ENCODE measurements at places on chromosomes 5 and 9. TPM values are rescaled to one million over a fixed set of nuclear protein-coding genes. Genes with fewer than 3 reads are reported as not detected.

- H3K27ac ChIP-seq: no peak overlapping the region
- H3K27me3 ChIP-seq: no peaks in the 10 kb centered on the region
- no peaks in the 10 kb centered on the region for H3K36me3 ChIP-seq
- H3K4me3 ChIP-seq: no peak overlapping the region
- DNase-seq: no peak
These were observed 79.0 kb upstream of the RNF38 start for GRCh38 chr9:36479101-36479500.

Gene SHOC1
- total RNA-seq: not detected

Gene ITGA1
- total RNA-seq: 2.8 TPM

DNA sequence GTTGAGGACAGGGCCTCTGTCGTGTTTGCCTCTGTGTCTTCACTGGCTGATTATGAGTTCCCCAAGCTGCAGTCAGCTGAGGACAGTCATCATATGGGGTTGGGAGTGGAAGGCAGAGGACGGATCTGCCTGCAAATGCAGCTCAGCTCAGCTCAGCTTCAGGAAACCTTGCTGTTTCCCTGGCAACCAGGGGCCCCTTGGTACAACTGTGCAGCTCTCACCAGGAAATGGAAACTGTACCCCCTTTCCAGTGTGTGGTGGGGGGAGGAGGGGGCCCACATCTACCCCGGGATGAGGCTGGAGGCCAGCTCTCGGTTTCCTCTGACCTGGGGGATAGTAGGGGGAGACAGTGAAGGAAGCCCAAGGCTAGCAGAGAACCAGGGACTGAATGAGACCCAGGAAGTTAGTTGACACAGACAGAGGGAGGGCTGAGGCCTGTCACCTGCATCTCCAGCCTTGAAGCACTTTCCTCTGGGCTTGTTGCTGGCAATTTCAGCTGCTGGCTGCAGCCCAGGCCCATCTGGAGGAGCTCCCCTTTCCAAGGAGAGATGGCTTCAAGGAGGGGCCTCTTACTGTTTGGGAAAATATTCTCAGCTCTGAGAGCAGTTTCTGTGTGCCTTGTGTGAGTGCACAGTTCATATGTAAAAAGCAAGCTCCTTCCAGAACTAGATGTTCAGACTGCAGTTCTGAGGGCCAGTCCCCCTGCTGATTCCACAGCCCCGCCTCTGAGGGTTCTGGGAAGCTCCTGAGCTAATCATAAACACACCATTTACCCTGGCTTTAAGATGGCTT, 6.9 kb downstream of the ANXA6 start:
- no peak overlapping the region for H3K4me3 ChIP-seq
- no peaks in the 10 kb centered on the region for H3K27me3 ChIP-seq
- peaks cover 3% of the 10 kb centered on the region for H3K36me3 ChIP-seq
- H3K4me1 ChIP-seq: no peaks in the 10 kb centered on the region
- no peak overlapping the region for H3K27ac ChIP-seq

- H3K36me3 ChIP-seq: no peaks in the 10 kb centered on the region
- no peaks in the 10 kb centered on the region for H3K4me1 ChIP-seq
- H3K27me3 ChIP-seq: no peaks in the 10 kb centered on the region
- H3K27ac ChIP-seq: no peak overlapping the region
- no peak overlapping the region for H3K4me3 ChIP-seq
These were observed 52.1 kb downstream of the PPARGC1B start for GRCh38 chr5:149782018-149782894.

Gene ZNF883
- 10.7 TPM for total RNA-seq

DNA sequence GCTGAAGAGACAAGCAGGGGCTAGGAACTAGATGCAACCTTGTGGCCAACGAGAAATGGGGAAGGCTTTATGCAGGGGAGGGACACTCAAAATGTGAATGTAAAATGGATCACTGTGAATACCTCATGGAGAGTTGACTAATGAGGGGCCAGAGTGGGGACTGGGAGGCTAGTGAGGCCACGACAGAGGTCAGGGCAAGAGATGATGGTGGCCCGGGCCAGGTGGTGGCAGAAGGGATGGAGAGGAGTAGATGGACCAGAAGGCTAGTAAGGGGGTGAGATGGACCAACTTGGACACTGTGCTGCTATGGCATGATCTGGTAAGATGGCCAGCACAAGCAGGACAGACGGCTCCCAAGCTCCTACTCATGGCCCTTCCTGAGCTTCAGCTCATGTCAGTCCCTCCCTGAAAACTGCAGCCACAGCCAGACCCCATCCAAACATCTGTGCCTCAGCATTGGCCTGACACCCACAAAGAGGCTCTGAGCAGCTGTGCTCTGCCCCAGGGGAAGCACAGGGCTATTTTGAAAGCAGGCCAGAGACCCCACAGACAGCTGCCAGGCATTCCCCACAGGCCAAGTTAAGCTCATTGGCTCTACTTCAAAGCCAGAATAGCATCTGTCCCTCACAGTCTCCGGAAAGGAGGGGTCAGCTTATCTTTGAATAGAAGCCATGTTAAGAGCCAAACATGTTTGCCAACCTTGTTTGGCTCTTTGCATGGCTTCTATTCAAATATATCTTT, 22.1 kb downstream of the P4HA2 start:
- no peak for DNase-seq
- peaks cover 19% of the 10 kb centered on the region for H3K36me3 ChIP-seq
- H3K27me3 ChIP-seq: no peaks in the 10 kb centered on the region

Gene MPDZ
- 46.9 TPM for total RNA-seq

Gene CENPK
- 41.6 TPM for total RNA-seq

DNA sequence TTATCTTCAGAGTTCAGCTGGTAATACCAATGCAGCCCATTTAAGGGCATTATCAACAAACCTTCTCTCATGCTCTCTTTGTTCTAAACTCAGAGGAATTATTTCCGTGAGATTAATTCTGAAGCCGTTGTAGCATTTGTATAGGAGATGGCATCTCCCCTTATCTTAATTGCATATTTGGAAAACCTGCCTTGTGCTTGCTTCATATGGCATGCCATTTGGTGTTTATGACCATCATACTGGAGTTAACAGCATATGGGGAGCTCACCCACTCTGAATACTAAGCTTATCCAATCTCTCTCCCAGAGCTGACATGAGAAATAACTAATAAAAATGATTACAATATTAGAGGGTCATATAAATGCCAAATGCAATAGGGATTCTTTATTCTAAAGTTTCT, 243.2 kb downstream of the BRINP1 start:
- no peak for DNase-seq
- no peaks in the 10 kb centered on the region for H3K4me1 ChIP-seq
- no peak overlapping the region for H3K4me3 ChIP-seq
- no peak overlapping the region for H3K27ac ChIP-seq

DNA sequence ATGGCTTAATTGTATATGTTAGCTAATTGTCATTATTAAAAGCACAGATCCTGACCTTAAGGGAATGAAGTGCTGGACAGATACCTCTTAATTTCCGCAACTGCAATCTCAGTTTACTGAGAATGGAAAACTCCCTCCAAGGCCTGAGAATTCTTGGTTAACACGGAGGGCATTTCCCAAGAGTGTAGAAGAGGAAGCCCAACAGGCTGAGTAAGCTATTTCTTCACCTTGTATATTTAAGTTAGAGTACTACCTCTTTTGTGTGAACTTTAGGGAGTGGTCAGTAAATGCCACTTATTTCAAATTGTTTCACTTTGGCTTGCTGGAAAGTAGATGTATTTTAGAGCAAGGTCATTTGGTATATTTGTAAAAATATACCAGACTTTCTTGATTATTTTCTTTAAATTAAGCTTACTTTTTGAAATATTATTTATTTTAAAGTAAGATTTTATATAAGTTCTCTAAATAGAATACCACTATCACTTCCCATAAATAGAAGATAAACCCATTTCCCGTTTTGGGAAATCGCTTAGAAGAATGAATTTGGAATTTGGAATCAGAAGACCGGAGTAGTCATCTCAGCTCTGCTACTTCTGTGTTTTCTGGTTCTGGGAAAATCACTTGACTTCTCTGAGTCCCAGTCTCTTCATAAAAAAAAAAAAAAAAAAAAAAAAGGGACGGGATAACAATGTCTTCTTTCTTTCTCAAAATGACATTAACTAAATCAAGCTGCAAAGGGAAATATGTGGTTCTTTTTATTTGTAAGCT, 26.0 kb upstream of the C9orf72 start:
- peaks cover 3% of the 10 kb centered on the region for H3K4me1 ChIP-seq
- no peaks in the 10 kb centered on the region for H3K36me3 ChIP-seq
- no peaks in the 10 kb centered on the region for H3K27me3 ChIP-seq
